Activated CD8-positive, alpha-beta memory T cell treated with anti-CD3 and anti-CD28 coated beads for 1 hour (primary cell): ENCODE measurements at places on chromosomes 6 and 20.

DNA sequence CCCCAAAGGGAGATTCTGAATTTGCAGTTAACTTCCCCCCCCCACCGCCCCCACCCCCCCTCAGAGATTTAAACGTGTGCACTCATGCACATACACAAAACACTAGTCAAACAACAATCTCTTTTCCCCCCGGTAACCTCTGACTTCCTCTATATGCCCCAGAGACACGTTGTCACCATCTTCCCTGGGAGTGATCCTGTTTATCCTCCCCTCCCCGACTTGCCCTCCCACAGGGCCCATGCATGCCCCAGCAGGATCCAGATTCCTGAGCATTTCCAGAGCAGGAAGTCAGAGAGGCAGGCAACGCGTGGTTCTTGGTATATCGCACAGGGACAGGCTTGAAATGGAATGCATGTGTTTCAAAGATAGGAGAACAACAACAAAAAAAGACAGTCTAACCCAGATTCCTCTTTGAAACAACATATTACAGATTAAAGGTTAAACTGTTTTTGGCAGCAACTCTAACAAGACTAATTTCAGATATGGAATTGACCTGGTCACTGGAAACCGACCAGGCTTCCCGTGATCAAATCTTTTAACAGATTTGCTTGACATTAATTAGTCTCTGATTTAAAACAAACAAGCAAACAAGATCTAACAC lies 1.3 kb downstream of the BLCAP start:
- DNase-seq, result no peak

DNA sequence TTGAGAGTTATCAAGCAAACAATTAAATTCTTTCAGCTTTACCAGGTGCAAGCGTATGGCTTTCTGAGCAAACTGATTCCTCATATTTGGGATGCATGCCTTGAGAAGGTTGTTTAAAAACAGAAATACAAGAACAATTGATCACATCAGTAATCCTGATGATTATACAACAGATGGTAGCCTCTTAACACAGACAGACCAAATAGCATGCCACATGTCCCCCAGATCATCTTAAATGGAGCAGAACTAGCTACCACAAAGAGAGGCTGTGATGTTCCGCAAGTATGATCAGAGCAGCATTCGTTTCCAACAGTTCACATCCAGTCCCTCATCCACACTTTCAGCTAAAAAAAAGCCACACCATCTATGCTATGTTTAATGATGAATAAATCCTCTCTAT lies 246.2 kb upstream of the NRSN1 start:
- no peak for DNase-seq

- no peak for DNase-seq
These were observed 109.7 kb upstream of the STMND1 start for GRCh38 chr6:16991981-16992629.

DNA sequence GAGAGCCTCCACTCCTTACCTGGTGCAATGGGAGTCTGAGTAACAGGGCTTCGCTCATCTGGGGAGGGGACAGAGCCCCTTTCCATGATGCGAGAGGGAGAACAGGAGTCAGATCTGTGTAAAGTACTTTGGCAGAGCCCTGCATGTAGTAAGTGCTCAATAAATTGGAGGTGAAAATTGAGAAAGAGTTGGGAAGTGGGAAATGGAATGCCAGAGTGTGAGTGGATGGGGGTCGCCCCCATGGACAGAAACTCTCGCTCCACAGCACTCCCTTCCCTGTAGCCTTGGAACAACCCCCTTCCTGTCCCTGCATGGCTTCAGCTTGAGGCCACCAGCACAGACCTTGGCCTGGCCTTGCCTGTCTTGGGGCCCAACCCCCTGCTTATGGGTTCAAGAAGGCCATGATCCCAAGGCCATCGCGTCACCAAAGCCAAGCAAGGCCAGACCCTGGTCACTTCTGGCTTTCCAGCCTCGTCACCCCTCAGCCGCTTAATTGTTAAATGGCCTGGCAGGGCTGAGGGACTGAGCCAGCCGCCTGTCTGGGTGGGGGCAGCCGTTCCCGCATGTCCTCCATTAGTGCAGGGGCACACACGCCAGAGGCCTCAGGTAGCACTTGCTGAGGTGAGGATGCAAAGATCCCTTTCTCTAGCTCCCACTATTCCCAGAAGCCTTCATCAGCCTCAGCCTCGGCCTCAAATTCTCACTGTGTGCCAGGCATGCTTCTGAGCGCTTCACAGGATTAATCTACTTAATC lies 93.7 kb upstream of the PTPN1 start:
- no peak for DNase-seq

GRCh38 chr6:155889410-155889809 lies 433.8 kb upstream of the NOX3 start:
- no peak for DNase-seq

DNA sequence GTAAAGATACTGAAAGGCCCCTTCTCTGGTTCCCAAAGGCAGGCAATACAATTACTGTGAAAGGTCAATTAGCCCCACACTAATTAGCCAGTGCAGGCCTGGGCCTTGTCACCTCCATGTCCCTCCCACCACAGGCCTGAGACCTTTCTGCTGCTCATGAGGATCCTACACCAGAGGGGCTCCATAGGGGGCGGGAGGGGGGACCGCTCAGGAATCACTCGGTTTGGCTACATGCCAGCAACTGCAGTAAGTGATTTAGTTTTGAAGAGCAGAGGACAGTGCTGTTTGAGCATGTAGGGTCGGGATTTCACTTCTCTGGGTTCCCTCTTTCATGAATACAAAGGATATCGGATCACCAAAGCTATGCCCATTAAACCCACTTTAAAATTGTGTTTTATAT lies 455.6 kb downstream of the PRKN start:
- no peak for DNase-seq

DNA sequence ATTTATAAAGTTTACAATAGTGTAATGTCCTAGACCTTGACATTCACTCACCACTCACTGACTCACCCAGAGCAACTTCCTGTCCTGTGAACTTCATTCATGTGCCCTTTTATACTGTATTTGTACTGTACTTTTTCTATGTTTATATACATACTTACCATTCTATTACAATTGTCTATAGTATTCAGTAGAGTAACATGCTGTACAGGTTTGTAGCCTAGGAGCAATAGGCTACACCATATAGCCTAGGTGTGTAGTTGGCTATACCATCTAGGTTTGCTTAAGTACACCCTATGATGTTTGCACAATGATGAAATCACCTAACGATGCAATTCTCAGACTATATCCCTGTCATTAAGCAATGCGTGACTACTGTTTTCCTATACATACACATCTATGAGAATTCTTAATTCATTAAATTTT lies 17.5 kb downstream of the EDEM2 start:
- DNase-seq, result no peak

GRCh38 chr20:4601630-4602296 lies 119.9 kb upstream of the PRND start:
- DNase-seq, result no peak

DNA sequence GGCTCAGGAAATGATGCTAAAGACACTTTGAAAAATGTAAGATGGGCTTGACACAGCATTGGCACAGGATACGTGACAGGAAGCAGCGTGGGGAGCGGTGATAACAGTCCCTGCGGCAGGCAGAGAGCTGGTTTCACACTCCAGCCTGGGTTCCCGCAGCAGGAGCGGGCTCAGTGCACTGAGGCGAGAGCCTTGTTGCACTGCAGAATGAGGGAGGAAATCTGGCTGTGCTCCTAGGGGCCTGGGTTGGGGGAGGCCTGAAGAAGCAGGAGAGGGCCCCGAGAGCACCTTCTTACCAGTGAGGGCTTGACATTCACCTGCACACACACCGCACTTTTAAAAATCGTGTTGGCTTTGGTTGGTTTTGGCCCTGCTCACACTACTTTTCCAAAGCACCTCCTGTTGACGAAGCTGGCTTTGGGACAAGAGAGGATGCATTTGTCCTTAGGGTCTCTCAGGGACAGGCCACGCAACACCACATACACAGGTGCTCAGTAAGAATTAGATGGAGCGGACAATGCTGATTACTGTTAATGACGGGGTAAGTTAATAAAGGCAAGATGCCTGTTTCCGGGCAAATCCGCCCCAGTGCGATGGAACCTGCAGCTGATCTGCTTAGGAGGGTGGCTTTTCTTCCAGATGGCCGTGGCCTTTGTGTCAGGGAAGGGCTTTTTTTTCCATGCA lies 49.4 kb upstream of the ARMC2 start:
- DNase-seq, result no peak

DNA sequence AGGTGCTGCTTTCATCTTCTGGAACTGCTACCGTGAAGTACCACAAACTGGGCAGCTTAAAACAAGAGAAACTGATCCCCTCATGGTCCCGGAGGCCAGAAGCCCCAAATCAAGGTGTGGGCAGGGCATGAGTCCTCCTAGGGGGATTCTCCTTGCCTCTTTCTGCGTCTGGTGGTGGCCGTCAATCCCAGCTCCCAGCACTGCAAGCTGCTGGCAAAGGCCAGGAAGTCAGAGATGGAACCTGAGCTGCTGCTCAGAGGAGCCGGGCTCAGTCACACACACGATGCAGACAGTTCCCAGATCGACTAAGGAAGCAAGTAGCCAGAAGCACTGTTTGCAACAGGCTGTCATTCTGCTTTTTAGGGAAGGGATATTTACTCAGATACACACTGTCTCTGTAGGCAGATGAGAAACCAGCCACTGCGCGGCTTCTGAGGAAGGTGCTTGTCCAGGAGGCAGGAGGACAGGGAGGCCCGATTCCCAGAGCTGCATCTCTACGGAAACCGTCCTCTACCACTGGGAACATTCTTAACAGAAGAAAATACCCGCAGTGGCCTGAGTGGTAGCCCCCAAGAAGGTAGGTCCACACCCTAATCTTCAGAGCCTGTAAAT lies 15.5 kb downstream of the BHLHE23 start:
- DNase-seq, result no peak

- no peak for DNase-seq
These were observed 130.1 kb upstream of the ASCC3 start for GRCh38 chr6:101011186-101011585.

DNA sequence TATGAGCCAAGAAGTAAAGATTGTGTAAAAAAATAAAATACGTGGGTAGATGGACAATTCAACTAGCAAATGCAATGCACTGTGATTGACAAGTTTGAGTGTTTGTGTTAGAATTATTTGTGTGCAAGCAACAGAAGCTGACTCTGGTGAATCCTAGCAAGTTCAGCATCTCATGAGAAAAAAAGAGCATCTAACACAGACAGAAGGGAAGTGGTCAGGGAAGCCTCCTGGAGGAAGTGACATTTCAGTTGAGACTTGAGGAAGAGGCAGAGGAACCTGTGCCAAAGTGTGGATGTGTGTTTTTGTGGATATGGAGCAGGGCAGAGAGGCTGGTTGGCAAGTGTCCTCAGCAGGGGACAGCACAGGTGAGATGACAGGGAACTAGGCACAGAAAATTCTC lies 248.7 kb downstream of the ZNF217 start:
- DNase-seq, result no peak

DNA sequence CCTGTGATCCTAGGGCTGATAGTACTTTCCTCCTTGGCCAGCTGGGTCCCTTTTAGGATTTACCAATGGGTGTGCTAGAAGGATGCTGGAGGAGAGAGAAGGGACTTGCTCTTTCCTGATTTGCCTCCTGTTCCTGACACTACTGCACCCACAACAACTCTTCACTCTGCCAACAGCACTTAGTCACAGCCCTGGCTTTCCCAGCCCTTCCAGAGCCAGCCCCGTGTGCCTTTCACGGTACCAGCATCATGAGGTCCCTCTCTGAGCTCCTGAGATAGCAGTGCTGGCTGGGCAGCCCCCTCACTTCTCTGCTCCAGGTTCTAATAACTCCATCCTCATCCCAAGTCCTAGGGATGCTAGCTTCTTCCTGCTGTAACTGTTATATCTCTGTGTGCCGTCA lies 80.9 kb downstream of the DNAH8 start:
- DNase-seq, result no peak

GRCh38 chr20:39627765-39628164 lies 665.6 kb downstream of the DHX35 start:
- no peak for DNase-seq

DNA sequence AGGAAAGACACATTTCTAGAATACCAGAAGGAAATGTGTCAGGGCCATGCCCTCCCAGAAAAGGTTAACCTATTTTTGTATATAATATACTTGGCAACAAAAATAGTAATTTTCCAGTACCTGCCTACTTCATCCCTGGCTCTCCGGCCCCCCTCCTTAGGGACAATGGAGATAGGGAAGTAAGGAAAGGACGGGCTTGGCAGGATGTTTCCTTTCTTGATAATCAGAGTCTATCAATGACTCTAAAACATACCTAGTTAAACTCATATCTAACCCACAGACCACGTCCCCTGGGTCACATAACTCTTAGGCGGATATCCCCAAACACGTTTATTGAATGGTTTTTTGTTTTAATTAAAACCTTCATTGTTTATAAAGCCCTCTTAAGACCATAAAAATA lies 11.8 kb downstream of the UQCC2 start:
- no peak for DNase-seq

DNA sequence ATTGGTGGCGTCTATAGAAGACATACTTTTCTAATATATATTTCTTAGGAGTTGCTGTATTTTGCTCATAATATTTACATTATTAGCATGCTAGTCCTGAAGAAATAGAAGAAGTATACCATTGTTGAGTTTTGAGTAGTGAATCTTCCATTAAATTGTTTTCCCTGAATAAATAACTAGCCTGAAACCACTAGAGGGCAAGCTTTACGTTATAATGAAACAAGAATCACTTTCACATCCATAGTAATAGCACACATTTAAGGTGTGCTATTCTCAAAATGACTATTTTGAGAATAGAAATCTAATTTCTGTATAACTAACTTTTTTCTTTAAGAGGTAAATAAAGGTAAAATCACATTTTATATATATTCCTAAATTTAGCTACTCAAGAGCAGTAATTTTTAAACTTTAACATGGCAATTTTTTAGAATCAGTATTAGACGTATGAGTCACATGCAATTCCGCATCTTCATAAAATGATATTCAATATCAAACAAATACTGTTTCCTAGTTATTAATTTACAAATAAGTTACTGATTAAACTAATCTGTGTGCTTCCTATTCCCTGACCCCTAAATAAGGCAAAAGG lies 213.2 kb upstream of the MANEA start:
- DNase-seq, result no peak

GRCh38 chr6:27161946-27162603 lies 85.4 kb upstream of the PRSS16 start:
- no peak for DNase-seq

- no peak for DNase-seq
These were observed 214.0 kb downstream of the WDR27 start for GRCh38 chr6:169487579-169488436.

DNA sequence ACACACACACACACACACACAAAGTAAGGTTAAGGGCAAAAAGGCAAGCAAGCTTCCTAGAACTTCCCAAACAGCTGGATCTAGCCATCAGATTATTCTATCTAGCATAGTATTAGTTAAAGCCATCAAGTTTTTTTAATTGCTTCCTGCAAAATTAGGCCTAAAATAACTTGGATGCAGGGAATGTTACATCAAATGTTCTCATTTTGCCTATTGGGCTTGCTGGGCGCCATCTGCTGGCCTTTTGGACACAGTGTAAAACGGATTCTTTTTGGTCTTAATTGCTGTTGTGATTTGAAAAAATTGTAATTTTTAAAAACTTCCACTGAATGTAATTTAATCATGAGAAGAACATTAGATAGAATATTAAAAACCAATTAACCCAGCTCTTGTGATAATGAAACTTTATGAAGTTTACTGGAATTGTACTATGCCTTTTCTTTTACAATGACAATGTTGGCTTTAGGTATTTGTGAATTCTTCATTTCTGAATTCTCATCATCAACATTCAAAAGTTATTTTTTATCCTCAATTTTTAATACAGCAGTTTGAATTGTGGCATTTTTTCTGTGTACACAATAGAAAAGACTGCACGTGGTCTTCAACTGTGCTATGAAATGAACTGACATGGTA lies 6.8 kb downstream of the MKKS start:
- DNase-seq, result peak; percentile 17
